Nucleus accumbens (tissue), 56 donors: ENCODE measurements at places on chromosomes 2 and 18.
A peak's percentile ranks its signal among the peaks of the same experiment; 100 is the strongest.

- DNase-seq: peak; percentile 4
These were observed 927.0 kb upstream of the CRIM1 start for GRCh38 chr2:35428548-35428947.

- no peak for DNase-seq
These were observed 15.4 kb downstream of the IL1B start for GRCh38 chr2:112821142-112821541.

- no peak for DNase-seq
These were observed 445.4 kb downstream of the NBAS start for GRCh38 chr2:15115776-15116175.

- no peak for DNase-seq
These were observed 102.9 kb downstream of the ETAA1 start for GRCh38 chr2:67499989-67500388.

- DNase-seq: no peak
These were observed 1.6 kb downstream of the INHBB start for GRCh38 chr2:120347396-120348060.

DNA sequence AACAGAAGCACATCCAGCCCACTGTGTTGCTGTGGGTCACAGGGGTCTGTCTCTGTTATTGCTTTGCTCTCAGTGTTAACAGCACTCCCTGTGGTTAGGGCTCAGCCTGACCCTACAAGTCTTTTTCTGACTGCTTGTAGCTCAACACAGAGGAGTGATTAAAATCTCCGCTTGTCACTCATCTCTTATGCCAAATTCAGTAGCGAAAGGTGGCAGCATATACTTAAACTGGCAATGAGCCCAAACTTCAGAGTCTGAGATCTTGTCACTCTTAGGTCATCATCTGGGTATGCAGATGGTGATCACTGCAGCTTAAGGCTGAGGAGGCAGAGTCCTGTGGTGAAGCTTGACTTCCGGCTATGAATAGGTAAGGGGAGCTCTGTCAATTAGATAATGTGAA is 63.3 kb upstream of the CSRNP3 start:
- no peak for DNase-seq

DNA sequence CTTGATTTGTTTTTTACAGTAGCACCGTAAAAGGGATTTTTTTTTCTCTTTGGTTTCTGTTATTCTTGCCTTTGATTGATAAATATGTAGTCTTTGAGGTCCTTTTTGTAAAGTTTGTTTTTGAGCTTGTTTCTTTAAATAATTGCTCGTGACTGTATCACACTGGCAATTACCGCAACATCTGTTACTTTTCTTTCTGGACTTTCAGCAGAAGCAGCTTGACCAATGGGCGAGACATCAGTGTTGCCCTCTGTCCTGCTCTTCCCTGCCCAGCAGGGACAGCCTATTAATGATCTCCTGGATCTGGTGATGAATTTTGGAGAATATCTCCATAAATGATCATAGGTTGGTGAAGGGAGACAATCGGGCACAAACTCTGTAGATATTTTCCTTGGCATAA is 74.9 kb downstream of the TDRD15 start:
- DNase-seq: no peak

DNA sequence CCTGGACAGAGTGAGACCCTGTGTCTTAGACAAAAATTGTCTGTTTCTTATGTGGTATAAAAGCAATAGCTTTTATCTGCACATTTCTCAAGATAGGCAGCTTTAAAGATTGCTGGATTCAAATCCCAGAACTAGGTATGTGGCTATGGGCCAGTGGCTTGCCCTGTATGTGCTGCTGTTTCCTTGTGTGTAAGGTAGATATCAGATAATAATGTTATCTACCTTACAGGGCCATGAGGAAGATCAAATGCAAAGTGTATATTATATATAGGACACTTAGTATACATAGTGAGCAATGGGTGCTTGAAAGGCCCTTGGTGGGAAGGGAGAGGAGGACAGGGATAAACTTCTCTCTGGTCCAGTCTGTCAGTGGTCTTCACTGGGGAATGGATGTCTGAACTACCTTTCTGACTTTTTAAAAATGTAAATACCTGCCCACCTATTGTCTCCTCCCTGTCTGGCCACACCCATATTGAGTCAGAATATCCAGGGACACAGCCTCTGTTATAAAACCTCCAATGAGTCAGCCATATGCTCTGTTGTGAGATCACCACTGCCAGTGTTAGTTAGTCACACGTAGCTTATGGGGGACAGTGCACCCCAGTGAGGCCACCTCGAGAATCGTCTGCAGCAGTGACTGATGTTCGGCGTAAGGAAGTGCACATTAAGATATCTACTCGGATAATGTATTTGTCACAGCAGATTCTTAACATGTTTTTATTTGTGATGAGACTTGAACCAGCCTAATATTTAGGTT is 383.4 kb downstream of the PTPRM start:
- DNase-seq: no peak

DNA sequence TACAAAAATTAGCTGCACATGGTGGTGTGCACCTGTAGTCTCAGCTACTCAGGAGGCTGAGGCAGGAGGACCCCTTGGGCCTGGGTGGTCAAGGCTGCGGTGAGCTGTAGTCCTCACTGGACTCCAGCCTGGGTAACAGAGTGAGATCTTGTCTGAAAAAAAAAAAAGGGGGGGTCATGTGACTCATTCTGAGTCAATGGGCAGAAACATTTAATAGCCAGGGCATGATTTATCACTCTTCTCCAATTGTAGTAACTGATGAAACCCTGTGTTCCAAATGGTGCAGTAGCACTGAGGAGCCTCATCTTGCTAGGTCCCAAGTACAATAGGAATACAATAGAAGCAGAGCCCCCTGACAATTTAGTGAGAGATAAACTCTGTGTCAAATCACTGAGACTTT is 78.9 kb upstream of the CCDC68 start:
- no peak for DNase-seq

DNA sequence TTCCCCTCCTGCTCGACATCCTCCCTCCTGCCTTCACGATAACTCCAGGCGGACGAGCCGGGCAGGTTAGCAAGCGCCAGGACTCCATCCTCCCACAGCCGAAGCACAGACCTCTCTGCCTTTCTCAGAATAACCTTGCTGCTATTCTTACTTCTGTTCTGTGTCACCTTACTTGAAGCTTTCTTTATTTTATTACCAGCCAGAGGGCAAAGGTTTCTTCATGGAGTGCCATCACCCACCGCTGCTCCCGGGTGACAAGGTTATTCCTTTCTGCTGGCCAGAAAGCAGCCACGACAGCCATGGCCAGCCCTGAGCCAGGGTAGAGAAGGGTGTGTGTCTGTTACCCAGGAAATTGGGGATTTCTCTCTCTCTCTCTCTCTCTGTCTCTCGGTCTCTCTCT is 227.1 kb downstream of the ANAPC1 start:
- DNase-seq: no peak

- DNase-seq: no peak
These were observed 713.6 kb downstream of the TDRD15 start for GRCh38 chr2:21837168-21837960.

DNA sequence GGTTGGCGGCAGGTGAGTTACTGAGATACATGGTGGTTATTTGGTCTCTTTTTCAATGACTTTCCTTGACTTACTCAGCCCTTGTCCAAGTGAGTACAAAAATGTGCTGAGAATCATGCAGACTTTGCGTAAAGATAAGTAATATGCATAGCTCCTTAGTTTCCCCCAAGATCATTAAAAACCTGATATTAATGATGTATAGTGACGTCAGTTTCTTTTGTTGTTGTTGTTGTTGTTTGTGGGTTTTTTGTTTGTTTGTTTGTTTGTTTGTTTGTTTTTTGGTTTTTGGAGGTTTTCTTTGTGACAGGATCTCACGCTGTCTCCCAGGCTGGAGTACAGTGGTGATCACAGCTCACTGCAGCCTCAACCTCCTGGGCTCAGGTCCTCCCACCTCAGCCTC is 14.9 kb upstream of the FTCDNL1 start:
- DNase-seq: no peak

DNA sequence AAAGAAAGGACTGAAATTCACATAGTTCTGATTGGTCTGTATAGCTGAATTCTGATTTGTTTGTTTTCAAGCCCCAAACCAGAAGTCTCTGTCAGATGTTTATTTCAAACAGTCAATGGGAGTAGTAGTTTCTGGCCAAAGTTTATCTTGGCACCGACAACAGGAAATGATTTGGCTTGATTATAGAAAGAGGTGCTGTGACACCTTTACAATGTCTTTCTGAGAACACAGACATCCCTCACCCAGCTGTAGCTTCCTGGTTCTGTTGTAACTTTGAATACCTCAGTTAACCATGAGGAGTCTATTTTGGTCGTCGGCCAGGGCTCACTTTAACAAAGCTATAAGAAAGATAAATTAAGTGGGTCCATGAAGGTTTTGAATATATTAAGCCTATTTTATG is 545.0 kb upstream of the ZNF804A start:
- no peak for DNase-seq
